ENCODE measurements at places on chromosomes 12 and 14.

- no peak for DNase-seq
These were observed 7.0 kb downstream of the PPP1R12A start for GRCh38 chr12:79927772-79928474.

DNA sequence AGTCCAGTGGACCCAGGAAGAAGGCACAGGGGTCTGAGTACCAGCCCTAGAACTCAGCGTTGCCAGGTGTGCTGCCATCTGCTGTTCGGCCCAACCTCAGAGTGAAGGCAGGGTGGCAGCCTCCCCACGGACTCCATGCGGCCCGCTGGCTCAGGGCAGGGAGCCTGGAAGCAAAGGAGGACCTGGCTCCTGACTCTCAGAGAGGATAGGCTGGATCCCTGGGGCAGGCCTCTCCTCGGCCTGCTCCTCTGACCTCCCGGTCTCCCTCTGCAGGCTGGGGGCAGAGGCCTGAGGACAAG lies 10.1 kb downstream of the MCRS1 start:
- DNase-seq: no peak

DNA sequence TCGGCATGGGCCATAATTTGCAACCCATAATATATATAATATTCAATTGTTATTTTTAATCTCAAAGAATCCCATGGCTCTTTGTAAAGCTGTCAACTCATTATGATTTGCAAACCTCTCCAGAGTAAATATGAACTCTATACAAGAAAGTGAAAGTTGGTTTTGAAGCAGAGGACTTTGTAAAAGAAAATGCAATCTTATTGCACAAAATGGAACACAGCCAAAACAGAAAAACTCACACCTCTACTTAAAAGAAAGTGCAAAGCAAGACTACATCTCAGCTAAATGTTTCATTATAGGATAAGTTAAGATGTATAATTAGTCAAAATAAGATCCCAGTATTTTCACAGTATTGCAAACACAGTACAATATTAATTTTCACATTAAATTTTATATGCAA lies 111.2 kb upstream of the FLRT2 start:
- DNase-seq: no peak

- no peak for DNase-seq
These were observed 24.6 kb downstream of the IQSEC3 start for GRCh38 chr12:91213-91612.
